Jurkat, Clone E6-1 (cell line): ENCODE measurements at places on chromosomes 13 and 19.

DNA sequence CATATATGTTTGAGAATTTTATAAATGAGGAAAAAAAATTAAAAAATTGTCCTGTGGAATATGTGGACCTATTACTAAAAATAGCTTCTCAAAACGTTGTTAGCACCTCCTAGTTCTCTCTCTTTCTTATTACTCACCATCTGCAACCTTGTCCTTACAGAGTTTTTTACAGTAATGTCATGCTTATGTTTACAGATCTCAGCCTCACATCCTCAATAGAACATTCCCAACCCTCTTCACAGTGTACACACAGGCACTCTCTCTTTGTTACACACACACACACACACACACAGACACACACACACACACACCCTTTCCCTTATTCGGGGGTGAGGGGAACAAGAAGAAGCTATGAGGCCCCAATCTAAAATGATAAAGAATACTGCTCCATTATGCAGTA lies 197.7 kb downstream of the SLITRK6 start:
- DNase-seq = no peak

- DNase-seq = no peak
Measured at GRCh38 chr13:73903561-73903960, 230.6 kb downstream of the KLF12 start.

GRCh38 chr13:104389691-104390090 lies 1323.5 kb upstream of the SLC10A2 start:
- DNase-seq = no peak

DNA sequence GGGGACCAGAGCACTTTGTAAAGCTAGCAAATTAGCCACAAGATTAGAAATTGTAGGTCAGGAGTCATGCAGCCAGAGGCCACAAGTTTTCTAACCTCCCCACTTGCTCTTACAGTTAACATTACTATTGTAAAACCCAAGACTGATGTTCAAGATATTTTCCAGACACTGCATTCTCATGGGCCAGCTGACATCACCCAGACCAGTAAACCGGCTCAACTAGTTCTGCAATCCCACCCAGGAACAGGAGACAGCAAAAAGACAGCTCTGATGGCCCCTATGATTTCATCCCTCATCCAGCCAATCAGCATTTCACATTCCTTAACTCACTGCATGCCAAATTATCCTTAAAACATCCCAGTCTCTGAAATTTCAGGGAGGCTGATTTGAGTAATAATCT lies 178.5 kb downstream of the PRR20E start:
- no peak for DNase-seq

- DNase-seq = no peak
Measured at GRCh38 chr13:27306364-27306763, 35.7 kb downstream of the RASL11A start.

DNA sequence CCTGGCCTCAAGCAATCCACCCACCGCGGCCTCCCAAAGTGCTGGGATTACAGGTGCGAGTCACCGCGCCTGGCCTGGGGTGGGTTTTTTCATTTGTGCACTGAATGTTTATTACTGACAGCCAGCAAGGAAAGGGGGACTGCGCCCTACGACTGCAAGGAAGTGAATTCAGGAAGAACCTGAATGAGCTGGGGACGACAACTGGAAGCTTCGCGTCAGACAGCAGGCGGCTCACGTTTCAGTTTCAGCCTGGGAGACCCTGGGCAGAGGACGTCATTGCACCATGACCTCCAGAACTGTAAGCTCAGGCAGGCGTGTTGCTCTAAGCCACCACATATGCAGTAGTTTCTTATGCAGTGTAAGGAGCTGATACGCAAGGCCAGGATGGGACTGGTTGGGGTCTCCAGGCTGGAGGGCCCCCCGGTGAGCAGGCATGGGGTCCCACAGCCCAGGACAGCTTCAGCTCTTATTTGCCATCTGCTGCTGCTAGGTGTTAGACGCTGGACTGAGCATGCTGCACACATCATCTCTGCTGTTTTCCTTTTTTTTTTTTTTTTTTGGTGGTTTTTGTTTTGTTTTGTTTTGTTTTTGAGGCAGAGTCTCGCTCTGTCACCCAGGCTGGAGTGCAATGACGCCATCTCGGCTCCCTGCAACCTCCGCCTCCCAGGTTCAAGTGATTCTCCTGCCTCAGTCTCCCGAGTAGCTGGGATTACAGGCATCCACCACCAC lies 66.6 kb downstream of the GADD45B start:
- no peak for DNase-seq

DNA sequence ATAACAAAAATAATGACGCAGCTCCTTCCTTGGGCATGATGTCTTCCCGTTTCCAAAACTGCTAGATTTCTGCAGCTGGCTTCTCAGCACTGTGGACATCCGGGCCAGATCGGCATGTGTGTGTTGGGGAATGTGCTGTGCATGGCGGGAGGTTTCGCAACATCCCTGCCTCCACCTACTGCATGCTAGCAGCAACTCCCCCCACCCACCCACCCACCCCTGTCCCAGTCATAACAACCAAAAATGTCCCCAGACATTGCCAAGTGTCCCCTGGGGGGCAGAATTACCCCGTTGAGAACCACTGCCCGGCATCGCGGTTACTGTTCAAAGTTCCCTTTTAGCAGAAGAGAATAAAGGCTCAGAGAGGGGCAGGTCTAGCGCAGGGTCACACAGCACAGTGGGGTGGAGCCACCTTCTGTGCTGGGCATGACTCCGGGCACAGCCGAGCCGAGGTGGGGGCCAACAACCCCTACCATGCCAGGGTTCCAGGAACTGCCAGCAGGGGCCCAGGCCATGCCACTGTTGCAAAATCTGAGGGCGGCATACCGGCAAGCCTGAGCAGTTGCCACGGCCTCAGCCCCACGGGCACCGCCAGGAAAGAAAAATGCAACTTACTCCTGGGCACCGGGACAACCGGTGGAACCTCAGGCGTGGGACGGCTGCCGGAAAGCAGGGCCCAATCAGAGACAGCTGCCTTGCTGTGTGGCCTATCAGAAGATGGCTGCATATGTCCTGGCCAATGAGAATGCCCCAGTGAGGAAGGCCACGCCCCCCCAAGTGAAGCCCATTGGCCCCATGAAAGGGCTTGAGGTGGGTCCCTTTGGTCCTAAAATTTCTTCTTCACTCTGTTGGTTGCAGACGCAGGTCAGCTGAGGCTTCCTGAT lies 22.5 kb upstream of the NFIC start:
- DNase-seq = peak; percentile 85
